D341Med (cell line): ENCODE measurements at places on chromosomes 16 and 17.

- DNase-seq: no peak
These were observed 452.5 kb upstream of the CCL2 start for GRCh38 chr17:33802349-33803198.

- DNase-seq: no peak
These were observed 21.2 kb downstream of the DHODH start for GRCh38 chr16:72029567-72030271.

GRCh38 chr17:73027130-73027741 is 65.3 kb downstream of the SLC39A11 start:
- DNase-seq: no peak

DNA sequence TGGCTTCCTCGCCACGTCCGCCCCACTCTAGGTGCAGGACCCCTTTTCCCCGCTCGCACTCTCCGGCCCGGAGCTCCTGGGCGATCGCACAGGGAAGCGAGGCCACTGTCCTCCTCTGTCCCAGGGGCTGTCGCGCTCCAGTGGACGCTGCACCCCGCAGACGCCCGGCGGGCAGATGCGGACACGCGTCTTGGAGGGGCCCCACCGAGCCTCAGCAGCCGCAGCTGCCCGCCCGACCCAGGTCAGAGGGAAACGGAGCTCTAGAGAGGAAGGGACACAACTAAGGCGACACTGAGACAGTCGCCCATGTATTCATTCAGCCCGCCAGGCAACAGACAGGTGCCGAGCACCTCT is 726 bp upstream of the SLC13A5 start:
- no peak for DNase-seq

DNA sequence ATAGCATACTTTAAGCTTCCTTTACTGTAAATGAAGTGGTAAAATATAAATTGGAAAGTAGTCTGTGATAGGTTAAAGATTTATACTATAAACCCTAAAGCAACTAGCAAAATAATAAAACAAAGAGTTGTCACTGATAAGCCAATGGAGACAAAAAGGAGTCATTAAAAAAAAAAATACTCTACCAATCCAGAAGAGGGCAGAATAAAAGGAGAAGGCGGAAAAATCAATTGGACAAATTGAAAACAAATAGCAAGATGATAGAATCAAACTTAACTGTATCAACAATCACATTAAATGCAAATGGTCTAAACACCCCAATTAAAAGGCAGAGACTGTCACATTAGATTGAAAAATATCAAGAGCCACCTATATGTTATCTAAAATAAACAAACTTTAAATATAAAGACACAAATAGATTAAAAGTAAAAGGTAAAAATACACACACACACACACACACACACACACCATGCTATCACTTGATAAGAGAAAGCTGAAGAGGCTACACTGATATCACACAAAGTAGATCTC is 71.8 kb downstream of the CACNG1 start:
- DNase-seq: no peak

GRCh38 chr16:81366316-81366932 is 51.7 kb downstream of the GAN start:
- peak; percentile 58 for DNase-seq

DNA sequence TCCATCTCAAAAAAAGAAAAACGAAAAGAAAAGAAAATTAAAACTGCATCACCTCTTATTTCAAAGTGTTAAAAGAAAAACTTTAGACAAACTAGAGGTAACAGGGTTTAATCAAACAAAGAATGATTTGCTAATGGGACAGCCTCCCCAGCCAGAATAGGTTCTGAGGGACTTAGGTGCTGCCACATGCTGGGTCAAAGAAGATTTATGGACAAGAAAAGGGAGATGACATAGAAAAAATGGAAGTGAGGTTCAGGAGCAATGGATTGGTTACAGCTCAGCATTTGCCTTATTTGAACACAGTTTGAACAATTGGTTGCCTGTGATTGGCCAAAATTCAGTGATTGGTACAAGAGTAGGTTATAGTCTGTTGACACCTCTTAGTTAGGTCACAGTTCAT is 21.1 kb downstream of the TMC5 start:
- no peak for DNase-seq

- no peak for DNase-seq
These were observed 19.1 kb downstream of the ITPRIPL2 start for GRCh38 chr16:19132898-19133297.

- no peak for DNase-seq
These were observed 36.8 kb downstream of the SOCS1 start for GRCh38 chr16:11219178-11219577.

DNA sequence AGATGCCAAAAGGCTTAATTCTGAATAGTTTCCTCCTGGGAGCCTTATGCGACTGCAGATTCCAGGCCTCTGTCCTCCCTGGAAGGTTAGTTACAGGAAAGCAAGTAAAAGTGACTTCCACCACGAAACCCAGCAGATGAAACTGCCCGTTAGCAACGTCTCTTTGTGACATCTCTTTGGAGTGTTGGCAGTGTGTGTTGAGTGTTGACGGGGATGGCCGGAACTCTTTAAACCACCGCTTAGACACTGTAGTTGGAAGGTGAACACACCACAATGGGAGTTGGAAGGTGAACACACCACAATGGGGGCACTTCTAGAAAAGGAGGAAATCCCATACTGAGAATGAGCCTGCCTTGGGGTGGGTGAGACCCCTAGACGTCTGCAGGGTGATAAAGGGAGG is 858 bp downstream of the SKAP1 start:
- no peak for DNase-seq

- peak; percentile 87 for DNase-seq
These were observed 306.9 kb upstream of the RBFOX1 start for GRCh38 chr16:7025616-7026190.

GRCh38 chr17:11506635-11507034 is 91.6 kb upstream of the DNAH9 start:
- DNase-seq: no peak

- DNase-seq: no peak
These were observed 10.0 kb upstream of the COPRS start for GRCh38 chr17:31869031-31869430.

DNA sequence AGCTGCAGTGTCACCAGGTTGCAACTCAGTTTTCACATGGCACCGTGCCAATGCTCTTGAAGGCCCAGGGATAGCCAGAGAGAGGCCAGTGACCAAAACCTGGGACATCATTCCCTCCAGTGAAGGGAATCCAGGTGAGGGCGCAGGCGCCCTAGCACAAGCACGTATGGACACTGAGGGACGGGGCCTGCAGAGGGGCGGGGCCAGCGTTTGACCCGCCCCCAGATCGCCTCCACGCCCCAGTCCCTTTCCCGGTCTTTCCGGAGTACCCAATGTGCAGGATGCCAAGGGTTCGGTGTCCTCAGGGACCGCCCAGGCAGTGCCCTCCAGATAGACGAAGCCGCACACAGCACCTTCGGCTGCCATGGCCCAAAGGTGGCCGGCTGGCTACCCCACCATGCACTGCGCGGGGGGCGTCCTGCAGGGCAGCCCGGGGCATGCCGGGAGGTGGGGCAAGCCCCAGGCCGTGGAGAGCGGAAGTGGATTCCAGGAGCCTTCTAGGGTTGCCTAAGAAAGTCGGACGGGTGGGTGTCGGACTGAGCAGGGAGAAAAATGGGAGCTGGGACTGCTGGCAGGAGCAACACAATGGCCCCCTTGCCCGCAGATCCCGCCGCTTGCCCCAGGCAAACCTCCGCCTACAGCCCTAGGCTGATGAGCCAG is 4.6 kb downstream of the SLC12A4 start:
- no peak for DNase-seq

- DNase-seq: no peak
These were observed 33.6 kb upstream of the ATF7IP2 start for GRCh38 chr16:10352262-10352661.
